ENCODE measurements at places on chromosomes 16 and 17.

DNA sequence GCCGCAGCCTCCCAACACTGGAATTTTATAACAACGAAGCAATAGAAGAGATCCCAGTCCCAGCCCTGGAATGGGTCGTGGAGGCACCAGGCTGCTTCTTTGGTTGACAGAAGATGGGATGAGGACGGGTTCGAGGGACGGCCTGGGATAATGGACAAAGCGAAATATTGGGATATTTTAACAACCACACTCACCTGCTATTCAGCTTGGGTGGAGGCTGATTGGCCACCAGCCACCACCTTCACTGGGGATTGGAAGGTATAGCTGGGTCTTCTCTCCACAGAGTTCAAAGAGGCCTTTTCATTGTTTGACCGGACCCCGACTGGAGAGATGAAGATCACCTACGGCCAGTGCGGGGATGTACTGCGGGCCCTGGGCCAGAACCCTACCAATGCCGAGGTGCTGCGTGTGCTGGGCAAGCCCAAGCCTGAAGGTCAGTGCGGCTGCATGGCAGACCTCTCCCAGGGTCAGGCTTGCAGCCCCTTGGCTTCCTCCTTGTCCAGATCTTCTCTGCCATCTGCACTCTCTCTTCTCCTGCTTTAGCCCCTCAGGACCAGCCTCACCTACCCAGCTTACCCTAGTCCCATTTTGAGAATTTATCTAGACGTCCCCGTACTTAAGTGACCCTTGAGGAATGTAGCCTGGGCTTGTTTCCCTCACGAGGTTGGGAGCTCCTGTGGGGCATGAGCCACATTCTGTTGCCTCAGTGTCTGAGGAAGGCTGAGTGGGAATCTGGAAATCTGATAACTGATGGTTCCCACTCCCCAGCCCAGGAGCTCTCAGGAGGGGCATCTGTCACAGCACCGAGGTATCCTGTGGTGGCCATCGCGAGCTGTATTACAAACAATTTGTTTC, 10.7 kb downstream of the MYL4 start:
- DNase-seq: no peak

DNA sequence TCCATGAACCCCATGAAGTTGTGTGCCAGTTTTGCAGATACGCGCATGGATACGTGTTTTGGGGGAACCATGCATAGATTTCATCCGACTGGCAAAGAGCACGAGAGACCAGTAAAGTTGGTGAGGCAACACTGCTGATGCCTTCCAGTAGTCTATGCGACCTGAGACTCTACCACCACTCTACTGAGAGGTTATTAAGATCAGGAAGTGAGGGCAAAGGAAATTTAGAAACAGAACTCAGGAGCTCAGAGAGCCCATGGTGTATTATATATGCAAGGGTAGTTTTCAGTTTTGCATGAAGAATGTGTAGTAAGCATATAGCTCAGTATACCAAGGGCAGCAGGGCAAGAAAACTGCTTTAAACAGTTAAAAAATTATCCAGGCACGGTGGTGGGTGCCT, 4.2 kb downstream of the SLX4 start:
- no peak for DNase-seq

GRCh38 chr16:67407788-67408452, 8.4 kb downstream of the ZDHHC1 start:
- DNase-seq: no peak

DNA sequence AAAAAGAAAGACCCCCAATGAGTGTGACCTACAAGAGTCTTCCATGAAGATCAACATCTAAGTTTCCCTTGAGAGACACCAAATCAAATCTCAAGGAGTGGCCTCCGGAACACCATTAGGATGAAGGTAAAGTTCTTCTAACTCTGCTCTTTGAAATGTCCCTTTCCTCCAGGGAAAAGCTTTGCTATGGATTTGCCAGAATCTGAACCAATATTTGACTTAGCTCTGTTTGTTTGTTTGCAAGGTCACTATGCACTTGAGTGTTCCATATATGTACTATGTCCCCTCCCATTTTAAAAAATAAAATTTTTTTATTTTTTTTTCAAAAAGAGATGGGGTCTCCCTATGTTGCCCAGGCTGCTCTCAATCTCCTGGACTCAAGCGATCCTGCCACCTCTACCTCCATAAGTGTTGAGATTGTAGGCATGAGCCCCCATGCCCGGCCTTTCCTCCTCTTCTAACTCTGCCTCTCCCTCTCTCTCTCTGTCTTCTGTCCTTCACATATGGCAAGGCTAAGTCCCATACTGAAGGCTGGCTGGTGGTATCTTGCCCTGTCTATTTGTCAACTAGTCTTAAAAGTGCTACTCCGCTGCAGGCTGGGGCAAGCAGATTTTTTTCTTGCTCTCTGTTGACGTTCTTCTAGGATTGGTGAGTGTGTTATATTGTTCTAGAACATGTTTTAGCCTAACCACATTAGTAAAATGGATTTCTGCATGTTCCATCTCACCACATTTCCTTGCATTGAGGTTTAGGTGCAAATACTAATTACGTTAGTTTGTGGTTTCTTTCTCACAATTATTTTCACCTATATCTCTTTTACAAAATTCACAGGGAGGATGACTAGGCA, 276.7 kb upstream of the DYNLRB2 start:
- DNase-seq: no peak

DNA sequence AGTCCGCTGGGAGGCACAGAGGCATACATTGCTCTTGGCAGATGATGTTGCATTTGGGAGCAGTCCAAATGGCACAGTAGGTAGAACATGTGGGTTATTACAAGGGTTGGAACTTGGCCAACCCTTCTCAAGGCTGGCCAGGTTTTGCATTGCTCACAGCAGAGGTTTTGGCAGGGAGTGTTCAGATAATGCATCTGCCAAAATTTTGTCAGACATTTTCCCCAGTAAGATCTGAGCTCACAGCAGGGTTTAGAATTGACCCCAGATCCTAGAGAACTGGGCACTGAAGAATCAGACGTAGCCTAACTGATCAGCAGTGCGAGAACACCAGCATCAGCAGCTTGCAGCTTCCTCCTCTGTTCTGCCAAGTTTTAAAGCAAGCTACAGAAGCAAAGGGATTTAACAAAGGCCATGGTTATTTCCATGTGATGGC, 468.8 kb upstream of the KIF2B start:
- DNase-seq: no peak

DNA sequence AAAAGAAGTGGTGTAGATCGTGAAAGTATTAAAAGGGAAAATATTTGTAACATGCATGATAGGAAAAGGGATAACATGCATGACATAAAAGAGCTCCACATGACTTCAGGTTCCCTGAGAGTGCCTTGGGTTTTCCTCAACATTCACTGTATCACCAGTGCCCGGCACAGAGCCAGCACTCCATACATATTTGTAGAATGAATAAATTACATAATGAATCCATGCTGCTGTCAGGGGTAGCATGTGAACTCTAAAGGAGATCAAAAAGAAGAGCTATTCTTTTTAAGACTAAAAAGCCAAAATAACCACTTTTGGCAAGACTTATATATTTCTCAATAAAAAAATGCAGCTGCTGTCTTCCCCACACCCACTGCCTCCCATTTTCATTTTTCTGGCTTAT, 2.7 kb upstream of the ZNF594 start:
- no peak for DNase-seq

DNA sequence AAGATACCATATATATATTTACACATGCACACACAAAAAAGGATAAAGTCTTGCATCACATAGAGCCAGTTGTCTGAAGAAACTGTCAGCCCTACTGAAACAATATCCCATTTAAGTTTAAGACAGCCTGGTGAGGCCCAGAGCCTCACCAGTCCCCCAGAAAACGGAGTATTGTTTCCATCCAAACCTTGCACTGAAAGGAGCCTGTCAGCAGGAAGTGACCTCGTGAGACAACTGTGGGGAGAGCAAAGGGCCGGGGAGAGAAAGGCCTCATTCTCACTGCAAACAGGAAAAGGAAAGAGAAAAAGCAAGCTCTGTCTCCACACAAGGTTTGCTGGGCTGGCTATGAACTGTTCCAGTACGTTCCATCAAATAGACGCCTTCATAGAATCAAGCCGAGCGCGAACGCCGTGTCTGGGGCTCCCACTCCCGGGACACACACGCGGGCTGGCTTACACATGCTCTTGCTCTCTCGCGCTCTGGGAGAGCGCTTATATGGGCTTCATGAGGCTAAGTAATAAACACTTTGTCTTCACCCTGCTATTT, 44.4 kb upstream of the ZFHX3 start:
- DNase-seq: no peak

- no peak for DNase-seq
Observed at GRCh38 chr16:66409156-66409555, 17.9 kb upstream of the BEAN1 start.

DNA sequence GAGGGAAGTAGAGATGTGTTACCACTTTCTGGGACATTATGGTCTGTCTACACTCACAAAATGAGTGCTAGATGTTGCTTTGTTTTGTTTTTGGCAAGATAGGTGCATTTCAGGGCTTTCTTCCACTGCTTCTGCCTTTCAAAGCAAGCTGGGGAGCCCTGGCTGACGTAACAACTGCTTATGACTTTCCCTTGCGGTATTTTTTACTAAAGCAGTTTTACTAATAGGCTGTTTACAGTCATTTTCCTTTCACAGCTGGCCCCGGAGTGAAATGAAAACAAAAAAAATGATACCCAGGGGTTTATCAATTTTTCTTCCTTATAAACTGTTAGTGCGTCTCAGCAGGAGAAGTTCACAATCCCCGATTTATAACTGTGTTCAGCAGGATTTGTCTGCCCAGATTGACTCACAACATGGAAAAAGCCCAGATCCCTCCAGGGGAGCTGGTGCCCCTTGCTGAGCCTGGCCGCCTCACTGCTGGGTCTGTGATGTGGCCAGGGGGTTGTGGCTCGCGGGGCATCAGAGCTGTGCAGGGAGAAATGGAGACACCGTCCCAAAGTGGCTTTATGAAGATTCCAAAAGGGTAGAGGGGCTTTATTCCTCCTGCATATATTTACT, 184.4 kb upstream of the HS3ST3A1 start:
- no peak for DNase-seq

DNA sequence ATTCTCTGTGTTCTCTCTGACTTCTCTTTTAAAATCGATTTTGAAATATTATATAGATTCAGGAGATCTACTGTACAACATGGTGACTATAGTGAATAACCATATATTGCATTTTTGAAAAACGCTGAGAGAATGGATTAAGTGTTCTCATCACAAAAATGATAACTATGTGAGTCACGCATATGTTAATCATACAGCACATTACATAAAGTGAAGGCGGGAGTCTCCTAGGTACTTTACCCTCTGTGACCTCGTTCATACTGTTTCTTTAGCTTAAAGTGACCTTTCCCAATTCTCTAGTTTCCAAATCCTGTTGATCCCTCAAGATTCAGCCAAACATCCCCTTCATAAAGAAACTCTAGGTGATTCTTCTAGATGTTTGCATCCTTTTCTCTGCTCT, 3.1 kb upstream of the KRTAP3-2 start:
- no peak for DNase-seq

DNA sequence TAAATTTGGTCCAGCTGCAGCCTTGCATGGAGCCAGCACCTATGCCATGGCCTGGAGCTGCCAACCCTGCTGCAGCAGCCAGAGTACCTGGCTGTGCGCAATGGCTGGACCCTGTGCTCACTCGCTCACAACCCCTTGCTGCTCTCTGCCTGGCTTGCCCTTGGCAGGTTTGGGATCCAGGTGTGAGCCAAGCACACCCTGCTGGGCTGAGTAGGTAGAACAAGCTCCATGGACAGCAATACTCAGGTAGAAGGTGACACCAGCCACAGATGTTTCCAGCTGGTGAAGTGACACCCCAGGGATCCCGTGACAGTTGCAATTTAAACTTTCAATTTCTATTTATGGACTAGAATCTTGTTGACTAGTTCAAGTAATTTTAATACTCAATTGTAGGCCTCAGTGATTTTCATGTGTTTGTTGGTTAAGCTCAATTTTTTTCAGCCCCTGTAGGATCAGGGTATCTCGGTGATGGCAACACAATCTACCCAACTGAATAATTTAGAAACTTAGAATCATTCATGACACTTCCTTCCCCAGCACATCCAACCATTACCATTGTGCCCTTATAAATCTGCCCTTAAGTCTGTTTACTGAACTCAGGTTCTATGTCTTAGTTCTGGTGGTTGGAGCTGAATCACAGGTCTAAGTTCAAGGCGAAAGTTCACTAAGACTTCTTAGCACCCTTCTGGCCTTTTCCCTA, 480.0 kb downstream of the PMP22 start:
- no peak for DNase-seq

- no peak for DNase-seq
Observed at GRCh38 chr16:12530302-12530701, 273.4 kb downstream of the CPPED1 start.

GRCh38 chr17:3750926-3751325, 27.2 kb downstream of the HASPIN start:
- DNase-seq: no peak

- no peak for DNase-seq
Observed at GRCh38 chr17:74777901-74778515, 1.9 kb upstream of the NAT9 start.

DNA sequence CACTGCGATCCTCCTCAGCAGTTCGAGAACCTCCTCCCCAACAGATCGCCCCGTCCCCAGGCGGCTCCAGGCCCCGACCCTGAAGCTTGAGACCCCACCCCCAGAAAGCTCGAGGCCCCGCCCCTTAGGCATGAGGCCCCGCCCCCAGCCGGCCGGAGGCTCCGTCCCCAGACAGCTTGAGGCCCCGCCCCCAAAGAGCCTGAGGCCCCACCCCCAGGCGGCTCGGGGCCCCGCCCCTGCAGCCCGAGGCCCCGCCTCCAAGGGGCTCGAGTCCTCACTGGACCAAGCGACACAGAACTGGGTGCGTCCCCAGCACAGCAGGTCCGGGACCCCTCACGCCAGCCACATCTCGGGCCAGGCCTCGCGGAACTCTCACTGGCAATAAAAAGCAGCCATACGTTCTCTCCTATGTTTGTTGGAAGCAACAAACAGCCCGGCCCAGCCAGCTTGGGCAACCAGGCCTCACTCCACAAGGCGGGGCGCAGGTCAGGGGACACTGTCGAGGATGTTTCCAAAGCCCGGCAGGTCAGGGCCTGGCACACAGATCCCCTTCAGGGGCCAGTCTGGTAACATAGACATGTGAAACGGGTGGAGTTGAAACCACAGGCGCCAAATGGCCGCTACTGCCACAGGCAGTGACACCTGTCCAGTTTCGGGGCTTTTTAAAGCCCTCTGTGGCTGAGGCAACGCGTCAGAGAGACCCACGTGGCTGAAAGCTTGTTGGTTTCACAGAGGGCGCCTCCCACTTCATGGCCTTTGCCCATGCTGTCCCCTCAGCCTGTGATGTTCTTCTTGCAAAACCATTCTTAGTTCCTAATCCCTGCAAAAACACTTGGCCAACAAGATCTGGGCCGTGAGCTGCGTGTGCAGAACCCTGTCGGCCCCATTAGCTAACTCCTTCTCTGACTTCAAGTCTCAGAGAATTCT, 224.2 kb downstream of the PARN start:
- DNase-seq: no peak
